ENCODE measurements at places on chromosomes 16 and 17.

DNA sequence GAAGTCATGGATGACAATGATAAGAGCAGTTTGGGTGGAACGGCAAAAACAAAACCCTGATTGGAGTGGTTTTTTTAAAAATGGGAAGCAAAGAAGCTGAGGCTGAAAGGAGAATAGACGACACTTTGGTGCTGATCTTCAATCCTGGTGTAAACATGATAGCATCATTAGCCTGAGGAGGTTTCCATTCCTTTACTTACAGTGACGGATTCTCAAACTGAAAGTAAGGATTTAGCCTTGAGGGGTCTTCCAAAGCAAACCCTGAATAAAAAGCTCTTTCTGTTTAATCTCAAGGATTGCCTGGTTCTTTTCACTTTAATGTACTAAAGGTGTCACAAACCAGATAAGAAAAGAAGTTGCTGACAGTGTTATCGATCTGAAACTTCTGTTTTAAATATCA lies 69.3 kb downstream of the KCNJ2 start:
- peak; percentile 69 for DNase-seq

GRCh38 chr17:8141045-8141444 lies 11.2 kb downstream of the PER1 start:
- no peak for DNase-seq

DNA sequence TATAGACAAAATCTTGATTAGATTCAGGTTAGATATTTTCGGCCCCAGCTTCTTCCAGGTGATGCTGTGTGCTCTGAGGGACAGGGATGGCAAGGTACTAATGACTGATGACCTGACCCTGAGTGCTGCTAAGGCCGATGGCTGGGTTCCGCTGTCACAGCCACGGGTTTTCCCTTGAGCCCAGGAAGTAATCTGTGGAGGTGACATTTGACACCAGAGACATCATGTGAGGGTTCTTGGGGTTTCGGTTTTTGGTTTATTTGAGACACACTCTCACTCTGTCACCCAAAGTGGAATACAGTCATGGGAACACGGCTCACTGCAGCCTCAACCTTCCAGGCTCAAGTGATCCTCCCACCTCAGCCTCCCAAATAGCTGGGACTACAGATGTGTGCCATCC lies 9.8 kb downstream of the OTOP3 start:
- DNase-seq: no peak

GRCh38 chr17:67520252-67520906 lies 143.3 kb downstream of the PITPNC1 start:
- DNase-seq: no peak

GRCh38 chr17:42883802-42884558 lies 16.6 kb upstream of the G6PC1 start:
- DNase-seq: peak; percentile 11

DNA sequence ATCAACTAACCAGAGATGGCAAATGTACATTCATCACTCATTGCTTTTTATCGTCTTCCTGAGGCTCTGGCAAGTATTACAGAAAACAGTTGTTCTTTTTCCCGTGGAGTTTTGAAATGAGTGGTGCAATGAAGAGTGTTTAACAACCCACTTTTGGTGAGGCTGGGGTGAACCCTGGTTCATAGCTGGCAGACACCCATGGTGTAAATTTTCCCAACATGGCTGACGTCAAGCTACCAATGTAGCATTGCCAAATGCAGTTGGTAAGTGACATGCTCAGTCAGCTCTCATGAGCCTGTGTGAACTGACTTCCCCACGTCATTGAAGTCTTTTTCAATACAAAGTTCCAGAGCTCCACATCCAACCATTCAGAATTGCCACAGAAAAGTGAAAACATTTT lies 386.2 kb downstream of the TMEM114 start:
- DNase-seq: no peak

DNA sequence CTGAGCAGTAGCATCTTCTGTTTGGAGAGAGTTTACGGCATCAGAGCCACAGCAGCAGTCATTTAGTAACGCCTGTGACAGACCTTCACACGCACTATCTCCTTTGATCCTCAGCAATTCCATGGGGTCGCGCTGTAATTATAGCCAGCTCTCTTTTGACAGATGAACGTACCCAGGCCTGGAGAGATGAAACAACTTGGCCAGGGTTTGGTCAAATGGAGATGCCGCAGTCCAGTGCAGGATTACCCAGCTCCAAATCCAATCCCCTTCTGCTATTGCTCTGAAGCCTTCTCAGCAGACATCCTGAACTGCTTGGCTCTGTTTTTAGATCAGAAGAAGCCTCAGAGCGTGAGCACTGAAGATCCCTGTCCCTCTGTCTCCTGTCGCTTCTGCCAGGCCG lies 83.9 kb downstream of the SOX9 start:
- no peak for DNase-seq

GRCh38 chr16:21056396-21056795 lies 94.2 kb downstream of the DNAH3 start:
- DNase-seq: no peak

DNA sequence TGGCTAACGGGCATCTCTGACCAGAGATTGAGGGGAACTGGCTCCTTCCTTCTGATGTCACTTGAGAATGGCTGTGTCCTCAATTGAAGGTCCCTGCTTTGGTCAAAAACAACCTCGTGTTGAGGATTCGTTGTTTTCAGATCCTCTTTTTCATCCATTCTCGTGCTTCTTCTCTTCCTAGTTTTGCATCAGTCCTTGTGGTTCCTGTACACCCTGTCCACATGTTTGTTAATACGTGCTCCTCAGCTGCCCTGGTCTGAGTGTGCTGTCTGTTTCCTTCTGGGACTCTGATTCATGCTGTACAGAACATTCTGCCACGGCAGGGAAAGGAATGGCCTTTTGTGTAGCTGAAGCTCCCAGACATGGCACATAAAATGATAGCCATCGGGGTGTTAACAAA lies 863.2 kb upstream of the GOT2 start:
- no peak for DNase-seq

- no peak for DNase-seq
Observed at GRCh38 chr16:16096121-16096857, 127.0 kb downstream of the ABCC6 start.

- no peak for DNase-seq
Observed at GRCh38 chr16:86080131-86080875, 181.3 kb downstream of the IRF8 start.

- no peak for DNase-seq
Observed at GRCh38 chr16:66414891-66415290, 12.2 kb upstream of the BEAN1 start.

- no peak for DNase-seq
Observed at GRCh38 chr16:14961405-14962186, 13.2 kb upstream of the PDXDC1 start.

DNA sequence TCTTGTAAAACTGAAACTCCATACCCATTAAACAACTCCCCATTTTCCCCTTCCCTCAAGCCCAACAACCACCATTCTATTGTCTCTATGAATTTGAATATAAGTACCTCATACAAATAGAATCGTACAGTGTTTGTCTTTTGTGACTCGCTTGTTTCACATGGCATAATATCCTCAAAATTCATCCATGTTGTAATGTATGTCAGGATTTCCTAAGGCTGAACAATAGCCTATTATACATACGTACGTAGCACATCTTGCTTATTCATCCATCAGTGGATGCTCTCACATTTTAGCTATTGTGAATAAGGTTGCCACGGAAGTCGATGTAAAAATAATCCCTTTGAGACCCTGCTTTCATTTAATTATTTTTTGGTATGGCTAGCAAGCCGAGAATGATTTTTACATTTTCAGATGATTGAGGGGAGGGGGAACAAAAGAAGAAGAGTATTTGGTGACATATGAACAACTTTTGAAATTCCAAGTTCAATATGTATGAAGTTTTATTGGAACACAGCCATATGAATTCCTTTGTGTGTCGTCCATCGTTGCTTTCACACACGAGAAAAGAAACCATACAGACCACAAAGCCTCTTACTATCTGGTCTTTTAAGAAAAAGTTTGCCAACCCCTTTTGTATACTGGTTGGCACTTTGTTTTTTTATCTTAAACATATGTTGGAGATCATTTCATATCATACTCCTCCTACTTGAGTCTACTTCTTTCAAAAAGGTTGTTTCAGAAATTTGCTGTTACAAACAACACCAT lies 371.2 kb downstream of the NPIPA8 start:
- no peak for DNase-seq

DNA sequence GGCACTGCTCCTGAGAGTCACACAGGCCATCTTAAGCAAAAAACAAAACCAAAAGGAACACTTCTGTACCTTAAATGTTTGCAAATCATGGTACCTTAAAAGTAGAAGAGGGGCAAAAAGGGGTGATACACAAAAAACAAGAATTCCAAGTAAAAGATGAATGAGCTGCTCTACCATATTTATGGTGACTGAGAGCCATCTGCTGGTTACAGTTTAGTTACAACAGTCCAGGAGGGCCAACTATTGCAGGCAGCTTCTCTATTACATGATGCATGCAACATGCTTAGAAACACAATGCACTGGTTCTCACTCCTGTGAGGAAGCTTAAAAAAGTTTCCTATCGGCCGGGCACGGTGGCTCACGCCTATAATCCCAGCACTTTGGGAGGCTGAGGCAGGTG lies 53.5 kb downstream of the STX8 start:
- DNase-seq: peak; percentile 56

Measured in OCI-M1 (cell line).